Activated CD8-positive, alpha-beta memory T cell treated with anti-CD3 and anti-CD28 coated beads for 1 hour (primary cell): ENCODE measurements at places on chromosomes 16 and 17.

- DNase-seq = no peak
Measured at GRCh38 chr16:4925293-4925607, 11.7 kb downstream of the PPL start.

DNA sequence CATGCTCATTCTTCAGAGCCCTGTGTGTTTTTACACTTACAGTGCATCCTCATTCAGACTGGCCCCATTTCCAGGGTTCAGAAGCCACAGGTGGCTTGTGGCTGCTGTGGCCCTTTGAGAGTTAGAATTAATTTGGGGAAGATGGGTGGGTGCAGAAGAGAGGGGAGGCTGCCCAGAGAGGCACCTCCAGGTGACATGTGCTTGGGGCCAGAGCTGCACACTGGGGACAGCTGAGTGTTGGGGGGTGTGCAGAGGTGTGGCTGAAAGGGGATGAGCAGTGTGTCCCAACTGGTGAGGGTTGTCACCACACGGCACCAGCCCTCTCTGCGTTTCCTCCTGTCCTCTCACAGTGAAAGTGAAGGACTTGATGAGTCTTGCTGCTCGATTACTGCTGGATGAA lies 6.9 kb upstream of the EIF1 start:
- no peak for DNase-seq

GRCh38 chr16:75377729-75378386 lies 55.4 kb downstream of the CFDP1 start:
- no peak for DNase-seq

DNA sequence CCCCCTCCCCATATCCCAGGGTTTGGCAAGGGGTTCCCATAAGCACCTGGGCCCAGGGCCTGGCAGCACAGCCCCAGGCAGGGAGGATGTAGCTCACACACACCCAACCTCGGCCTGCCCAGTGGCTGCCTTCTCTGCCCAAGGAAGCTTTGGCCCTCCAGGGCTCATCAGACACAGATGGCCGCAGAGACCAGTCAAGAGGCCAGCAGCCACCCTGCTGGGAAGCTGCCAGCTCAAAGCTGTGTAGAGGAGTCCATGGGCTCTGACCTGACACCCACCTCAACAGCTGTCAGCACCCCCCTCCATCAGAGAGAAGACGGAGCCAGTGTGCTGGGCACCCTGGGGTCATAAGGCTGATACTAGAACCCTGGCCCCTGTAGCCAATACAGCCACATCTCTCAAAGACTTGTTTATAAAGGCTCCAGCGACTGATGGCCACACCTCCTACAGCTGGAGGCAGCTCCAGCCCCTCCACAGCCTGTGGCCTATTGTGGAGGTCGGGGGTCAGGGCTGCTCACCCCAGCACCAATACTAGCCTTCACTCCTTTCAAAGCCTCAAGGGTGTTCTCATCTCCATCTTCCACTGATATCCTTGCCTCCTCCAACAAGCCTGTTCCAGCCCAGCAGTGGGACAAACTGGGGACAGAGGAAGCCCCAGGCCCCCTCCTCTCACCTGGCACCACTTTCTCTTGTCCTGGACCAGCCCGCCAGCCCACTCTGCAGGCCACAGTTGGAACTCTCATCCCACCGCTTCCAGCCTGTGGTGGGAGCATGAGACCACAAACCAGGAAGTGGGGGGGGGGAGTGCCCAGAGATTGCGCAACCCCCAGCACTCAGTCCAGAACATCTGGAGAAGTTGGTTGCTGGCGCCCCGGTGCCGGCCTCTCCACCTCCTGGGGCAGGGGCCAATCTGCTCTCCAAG lies 2.2 kb upstream of the MPG start:
- no peak for DNase-seq

DNA sequence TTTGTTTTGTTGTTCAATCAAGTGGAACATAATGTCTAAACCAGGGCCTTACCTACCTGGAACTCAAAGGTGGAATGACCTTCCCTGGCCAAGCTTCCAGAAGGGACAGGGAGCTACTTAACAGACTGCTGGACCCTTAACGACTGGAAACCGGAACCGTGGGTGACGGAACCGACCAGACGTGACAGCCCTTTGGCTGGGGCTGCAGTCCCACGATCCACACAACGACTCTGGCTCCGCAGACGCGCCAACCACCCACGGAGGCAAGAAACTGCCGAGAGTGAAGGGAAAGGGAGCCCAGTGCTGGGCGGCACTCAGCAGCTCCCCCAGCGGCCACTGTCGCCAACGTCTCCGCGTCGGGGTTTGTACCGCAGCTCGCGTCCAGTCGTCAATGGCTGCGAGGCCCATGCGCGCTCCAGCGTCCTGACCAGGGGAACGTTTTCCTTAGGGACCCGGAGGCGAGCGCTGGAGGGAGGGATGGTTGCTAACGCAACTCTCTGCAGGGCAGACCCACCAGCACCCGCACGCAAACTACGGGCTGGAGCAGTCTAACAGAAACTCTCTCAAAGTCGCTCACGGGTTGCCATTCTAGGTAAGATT lies 5.5 kb upstream of the KIF22 start:
- DNase-seq = peak; percentile 37

DNA sequence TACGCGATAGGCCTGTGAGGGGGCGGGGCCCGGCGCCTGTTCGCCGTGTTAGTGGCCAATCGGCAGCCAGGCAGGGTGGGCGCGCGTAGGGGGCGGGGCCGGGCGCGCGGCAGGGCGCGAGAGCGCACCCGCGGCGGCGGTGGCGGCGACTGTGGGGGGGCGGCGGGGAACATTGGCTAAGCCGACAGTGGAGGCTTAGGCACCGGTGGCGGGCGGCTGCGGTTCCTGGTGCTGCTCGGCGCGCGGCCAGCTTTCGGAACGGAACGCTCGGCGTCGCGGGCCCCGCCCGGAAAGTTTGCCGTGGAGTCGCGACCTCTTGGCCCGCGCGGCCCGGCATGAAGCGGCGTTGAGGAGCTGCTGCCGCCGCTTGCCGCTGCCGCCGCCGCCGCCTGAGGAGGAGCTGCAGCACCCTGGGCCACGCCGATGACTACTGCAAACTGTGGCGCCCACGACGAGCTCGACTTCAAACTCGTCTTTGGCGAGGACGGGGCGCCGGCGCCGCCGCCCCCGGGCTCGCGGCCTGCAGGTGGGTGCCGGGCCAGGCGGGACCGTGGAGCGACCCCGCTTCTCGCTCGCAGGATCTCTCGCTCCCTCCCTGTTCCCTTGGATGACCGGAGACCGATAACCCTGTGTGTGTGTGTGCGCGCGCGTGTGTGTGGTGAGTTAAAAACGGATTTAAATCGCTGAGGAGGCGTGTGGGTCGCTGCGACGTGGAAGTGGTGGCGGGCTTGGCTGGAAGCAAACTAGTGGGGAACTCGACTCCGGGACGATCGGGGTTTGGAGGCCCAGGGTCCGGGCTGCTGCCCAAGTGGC lies at the start of gene NFATC3:
Gene NFATC3 (plus strand): TSS at position 112 of the 813 bp plus-strand sequence. CDS start 312 bp downstream, at position 424.
- peak; percentile 96 for DNase-seq

- no peak for DNase-seq
Measured at GRCh38 chr17:46191322-46192188, 1.7 kb downstream of the KANSL1 start.

DNA sequence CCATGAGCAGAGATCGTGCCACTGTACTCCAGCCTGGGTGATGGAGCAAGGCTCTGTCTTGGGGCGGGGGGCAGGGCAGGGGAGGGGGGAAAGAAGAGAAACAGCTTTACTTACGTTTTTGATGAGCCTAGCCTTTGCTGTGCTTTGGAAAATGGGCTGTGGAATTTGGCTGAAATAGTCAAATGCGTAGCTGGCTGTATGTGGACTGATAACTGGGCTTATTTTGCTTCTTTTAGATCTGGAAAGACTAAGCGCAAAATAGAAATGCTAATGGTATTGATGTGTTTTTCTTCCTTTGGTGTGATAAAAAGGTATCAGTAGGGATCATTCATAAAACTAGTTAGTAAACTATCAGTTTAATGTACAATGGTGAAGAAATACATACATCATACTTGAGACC lies 346.4 kb downstream of the WWOX start:
- no peak for DNase-seq

DNA sequence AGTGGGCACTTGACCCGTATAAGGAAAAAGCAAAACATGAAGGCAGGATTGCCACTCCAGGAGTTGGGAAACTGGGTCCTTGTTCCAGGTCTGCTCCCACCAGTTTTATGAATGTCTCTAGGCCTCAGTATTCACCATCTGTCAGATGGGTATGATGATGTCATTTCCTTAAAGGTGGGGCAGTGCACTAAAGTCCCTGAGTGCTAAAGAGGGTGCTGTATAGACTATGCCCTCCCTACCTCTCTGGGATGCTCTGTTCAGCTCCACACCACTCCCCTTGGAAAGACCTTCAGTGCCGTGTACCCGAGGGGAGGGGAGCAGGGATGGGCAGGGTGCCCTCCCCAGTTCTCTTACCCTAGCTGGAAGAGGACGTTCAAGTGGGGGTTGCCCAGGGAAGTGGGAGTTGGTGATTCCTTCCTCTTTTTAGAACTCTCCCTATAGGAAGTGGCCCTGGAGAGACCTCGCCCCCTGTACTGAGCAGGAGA lies 2.2 kb downstream of the LASP1 start:
- DNase-seq = no peak

DNA sequence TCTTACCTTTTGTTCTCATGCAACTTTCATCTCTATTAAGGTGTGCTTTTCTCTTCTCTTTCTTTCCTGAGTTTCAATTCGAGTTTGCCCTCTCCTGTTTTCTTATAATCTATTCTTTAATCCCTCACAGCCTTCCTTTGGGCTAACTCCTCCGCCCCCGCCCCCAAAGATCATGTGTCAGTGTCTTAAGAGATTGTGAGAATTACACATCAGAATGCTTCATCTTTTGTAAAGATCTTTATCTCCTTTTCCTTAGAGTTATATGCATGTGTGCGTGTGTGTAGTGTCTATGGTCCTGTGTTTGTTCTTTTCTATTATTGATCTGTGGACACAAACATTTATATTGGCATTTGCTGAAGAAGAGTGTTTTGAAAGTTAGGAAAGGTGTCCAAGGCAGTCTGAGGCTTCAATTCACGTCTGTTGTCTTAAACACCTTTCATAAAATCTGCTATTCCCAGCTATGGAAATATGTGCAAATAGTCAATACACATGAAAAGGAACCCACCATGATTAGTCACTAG lies 6.1 kb upstream of the ALDH3A2 start:
- no peak for DNase-seq

- no peak for DNase-seq
Measured at GRCh38 chr17:1630662-1631061, 2.0 kb upstream of the SLC43A2 start.

GRCh38 chr17:72338304-72338703 lies 217.5 kb downstream of the SOX9 start:
- no peak for DNase-seq

DNA sequence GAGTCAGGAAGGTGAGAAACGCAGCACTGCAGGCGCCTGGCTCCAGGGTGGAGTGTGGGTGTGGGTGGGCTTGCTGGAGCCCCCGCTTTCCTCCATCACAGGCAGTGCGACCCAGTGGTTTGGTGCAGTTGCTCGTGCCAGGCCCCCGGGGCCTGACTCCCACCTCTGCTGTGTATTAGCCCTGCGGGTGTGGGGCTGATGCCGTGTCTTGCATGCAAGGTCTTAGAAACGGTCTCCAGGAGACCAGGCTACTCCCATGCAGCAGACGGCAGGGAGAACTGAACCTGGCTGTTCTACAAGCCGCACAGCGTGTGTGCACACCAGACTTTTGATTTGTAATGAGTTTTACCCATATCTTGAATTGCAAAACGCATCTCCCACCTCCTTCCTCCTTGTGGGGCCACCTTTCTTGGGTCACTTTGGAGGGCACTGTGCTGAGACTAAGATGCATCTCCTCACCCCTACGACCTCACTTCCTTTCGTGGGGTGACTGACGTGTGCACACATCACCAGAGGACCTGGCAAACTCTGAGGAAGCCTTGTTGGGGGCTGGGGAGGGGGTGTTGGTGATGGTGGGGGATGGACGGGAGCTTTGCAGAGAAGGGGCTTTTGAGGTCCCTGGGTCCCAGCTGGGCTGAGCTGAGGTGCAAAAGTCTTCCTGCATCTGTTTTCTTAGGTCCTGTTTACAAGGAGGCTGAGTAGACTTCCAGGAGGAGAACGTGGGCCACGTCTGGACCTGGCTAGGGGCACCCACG lies 101.8 kb upstream of the TNRC6C start:
- no peak for DNase-seq

- no peak for DNase-seq
Measured at GRCh38 chr17:14297161-14297851, 3.6 kb upstream of the HS3ST3B1 start.

DNA sequence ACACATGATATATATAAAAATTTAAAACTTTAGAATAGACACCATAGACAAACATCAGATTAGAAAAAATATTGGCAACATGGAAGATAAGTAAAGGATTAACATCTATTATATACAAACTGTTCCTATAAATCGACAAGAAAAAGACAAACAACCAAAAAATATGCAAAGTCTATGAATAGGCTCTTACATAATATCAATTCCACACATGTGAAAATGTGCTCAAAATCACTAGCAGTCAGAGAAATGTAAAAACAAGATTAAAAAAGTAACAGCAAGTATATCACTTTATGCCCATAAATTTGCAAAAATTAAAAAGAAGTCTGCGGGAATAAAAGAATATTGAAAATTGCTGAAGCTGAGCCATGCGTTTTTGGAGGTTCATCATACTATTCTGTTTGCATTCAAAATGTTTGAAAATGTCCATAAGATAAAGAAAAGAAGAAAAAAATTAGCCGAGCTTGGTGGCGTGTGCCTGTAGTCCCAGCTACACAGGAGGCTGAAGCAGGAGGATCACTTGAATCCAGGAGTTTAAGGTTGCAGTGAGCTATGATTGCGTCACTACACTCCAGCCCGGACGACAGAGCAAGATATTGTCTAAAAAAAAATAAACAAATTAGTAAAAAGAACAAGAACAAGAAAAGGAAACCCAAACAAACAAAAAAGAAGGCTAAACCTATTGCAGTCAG lies 11.2 kb upstream of the ERN2 start:
- no peak for DNase-seq

- DNase-seq = no peak
Measured at GRCh38 chr16:23310217-23310616, 8.1 kb downstream of the SCNN1B start.
